Kasumi-1 (cell line): ENCODE measurements at places on chromosomes 11 and 22.

GRCh38 chr22:31496735-31497146, 405 bp downstream of the SFI1 start:
- DNase-seq = peak; percentile 30

- peak; percentile 45 for DNase-seq
These were observed 20.4 kb downstream of the PSMD13 start for GRCh38 chr11:256952-257737.

- DNase-seq = peak; percentile 90
These were observed 4.5 kb upstream of the NCF4 start for GRCh38 chr22:36856121-36856791.

DNA sequence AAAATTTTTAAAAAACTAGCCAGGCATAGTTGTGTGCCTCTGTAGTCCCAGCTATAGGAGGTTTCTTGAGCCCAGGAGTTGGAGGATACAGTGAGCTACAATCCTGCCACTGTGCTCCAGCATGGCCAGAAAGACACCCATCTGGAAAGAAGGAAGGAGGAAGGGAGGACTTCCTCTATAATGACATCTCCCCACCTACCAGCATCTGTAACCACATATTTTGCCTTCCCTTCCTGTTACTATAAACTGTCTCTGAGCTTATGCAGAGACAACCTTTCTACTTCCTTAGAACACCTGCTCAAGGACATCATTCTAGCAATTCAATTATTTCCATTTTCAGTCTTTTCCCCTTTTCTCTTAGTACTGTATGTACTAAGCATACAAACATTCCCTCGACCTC, 2.2 kb upstream of the NUP160 start:
- DNase-seq = peak; percentile 68

DNA sequence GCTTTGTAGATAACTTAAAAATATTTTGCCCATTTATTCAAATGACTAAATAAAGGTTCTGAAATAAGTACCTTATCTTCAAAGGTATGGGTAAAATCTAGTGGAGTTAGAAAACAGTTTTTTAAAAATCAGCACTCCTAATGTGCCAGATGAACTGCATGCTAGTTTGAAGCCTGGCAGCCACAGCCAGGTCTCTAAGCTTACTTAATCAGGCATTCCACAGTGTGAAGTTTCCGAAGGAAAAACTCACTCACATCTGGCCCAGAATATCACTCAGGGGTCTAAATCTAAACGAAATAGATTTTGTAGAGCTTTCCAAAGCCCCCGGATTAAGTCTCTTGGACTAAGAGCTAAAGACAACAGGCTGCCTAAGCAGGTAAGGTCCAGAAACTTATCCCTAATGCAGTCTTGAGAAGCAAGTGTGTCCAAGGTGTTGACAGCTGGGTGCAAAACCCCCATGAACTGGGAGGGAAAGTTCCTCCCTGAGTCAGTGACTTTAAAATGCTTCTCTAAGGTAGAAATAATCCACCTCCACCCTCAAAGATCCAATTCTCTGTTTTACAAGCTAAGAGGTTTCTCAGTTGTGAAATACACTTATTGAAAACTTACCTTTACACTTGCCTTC, 157.6 kb downstream of the FCHSD2 start:
- no peak for DNase-seq

DNA sequence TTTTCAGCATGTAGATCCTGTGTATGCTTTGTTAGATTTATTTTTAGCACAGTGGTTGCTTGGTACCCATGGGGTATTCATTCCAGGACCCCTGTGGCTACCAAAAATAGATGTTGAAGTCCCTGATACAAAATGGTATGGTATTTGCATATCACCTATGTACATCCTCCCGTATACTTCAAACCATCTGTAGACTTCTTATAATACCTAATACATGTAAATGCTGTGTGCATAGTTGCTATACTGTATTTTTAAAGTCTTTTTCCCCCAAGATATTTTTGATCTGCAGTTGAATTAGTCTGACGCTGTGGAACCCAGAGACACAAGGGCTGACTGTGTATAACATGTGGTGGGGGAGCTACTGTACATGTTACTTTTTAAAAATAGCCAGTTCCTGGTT, 101.1 kb downstream of the ATXN10 start:
- no peak for DNase-seq

DNA sequence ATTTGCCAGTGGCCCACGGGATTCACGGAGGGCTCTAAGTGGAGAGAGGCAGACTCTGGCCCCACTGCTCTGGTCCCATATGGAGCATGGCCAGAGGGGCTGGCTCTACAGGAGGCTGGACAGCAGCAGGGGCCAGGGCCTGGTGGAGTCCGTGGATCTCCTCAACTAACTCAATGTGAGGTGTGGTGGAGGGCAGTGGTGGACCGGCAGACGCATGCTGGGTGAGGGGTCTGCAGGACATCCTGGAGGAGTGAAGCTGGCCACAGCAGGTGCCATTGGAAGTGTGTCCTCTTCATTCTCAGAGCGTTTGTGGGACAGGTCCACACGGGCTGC, 15.6 kb downstream of the IGF2 start:
- DNase-seq = no peak

- DNase-seq = no peak
These were observed 23.3 kb downstream of the LRP5 start for GRCh38 chr11:68335683-68336082.

DNA sequence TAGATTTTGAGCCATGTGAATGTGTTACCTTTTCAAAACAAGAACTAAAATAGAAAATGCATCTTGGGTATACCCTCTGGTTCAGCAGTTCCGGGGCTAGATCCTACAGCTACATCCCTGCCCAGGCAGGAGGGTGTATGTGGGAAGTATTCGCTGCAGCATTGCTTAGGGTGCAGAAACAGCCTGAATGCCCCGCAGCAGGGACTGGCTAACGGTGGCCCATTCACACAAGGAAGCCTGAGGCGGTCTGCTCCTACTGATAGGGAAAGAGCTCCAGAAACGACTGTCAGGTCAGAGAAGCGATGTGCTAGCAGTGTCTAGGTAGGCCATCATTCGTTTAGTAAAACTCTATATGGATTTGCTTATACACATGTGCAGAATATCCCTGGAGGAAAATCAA, 9.9 kb upstream of the RASL10A start:
- DNase-seq = no peak

DNA sequence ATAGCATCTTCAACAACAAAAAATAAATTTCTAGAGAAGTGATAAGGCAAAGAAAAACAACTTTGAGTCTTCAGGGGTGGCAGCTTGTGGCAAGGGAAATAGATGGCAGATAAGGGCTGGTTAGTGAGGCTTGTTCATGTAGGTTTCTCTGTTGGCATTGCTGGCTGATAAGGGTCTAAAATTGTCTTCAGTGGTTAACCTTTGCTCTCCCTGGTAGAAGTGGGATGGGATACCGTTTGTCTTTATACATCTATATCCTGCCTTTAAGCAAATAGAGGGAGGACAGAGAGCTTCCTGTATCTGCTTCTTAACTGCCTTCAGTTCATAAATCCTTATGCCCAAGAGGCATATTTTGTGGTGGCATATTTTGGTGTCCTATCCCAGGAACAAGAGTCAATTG, 57.1 kb downstream of the TRAF6 start:
- DNase-seq = peak; percentile 22

DNA sequence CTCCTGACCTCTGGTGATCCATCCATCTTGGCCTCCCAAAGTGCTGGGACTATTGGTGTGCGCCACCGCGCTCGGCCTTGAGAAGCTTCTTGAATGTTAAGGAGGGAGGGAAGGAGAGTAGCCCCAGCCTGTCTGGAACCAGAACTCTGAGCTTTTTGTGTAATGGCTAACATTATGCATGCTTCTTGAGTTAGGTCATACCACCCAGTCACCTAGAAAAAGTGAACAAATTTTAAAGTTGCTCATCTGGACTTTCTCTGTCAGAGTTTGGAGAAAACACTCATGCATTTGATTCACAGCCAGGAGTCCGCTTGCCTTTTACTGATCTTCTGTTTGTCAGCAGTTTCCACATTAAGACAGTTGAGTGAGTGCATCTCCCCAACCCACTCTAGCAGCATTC, 82.1 kb downstream of the PPP6R3 start:
- no peak for DNase-seq

- DNase-seq = peak; percentile 61
These were observed 83.1 kb upstream of the MTNR1B start for GRCh38 chr11:92886243-92886905.

DNA sequence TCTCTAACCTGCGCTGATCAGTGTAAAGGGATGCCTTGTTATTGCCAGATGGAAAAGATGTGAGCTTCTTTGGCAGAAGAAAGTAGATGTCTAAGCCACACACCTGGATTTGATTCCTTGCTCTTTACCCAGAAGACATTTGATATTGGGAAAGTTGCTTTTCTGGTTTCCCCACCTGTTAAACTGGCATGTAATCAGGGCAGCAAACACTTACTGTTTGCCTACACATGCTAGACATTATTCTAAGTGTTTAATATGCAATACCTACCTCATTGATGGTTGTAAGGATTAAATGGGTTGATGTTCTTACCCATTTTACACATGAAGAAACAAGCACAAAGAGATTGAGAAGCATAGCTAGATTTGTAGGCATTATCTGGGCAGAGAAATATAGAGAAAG, 16.6 kb downstream of the ASRGL1 start:
- DNase-seq = no peak

DNA sequence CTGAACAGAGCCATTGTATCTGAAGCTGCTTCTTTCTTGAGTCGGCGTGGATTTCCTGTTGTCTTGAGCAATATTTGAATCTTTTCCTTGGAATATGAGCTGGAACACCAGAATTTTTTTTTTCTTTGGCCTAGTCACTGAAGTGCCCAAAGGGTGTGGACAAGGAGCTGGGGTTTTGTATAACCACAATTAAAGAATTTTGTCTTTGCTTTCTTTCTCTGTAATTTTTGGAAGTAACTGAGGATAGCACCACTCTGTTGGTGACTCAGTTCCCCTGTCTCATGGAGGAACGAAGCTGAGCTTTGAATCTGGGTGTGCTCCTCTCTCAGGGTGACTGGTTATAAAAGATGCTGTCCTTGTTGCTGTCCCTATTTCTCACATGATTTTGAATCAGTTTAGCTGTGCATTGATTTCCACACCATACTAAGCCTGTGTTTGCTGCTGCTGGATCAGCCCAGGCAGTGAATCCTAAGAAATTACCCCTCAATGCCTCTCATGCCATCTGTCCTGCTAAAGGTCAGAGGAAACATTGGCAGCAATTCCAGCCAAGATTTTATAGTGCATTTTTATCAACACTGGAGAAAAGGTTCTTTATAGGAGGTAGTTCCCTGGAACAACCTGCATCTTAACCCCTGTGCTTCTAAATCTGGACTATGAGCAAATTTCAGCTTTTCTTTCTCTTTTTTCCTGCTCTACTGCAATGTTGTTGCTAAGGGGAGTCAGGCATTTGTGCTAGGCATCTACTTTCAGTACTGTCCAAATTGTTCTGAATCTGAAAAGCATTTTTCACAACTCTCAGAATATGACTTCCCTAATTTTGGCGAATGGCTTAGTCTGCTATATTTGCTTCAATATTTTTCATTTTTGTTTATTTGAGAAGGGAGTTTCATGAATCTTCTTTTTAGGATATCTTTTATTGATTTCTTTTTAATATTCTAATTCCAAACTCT, 540.8 kb downstream of the SOX6 start:
- no peak for DNase-seq

DNA sequence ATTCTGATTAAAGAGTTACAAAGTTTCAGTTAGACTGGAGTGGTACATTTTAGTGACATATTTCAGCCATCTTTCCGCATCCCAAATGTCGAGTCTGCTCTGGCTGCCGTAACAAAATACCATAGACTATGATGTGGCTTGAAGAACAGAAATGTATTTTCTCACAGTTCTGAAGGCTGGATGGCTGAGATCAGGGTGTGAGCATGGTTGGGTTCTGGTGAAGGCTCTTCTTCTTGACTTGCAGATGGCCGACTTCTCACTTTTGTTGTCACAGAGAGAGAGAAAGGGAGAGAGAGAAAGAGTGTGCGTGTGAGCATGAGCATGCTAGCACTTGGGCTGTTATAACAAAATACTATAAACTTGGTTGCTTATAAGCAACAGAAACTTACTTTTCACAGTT, 335.4 kb upstream of the RAG2 start:
- DNase-seq = no peak

GRCh38 chr22:47303161-47303890, 540.9 kb downstream of the TBC1D22A start:
- no peak for DNase-seq

DNA sequence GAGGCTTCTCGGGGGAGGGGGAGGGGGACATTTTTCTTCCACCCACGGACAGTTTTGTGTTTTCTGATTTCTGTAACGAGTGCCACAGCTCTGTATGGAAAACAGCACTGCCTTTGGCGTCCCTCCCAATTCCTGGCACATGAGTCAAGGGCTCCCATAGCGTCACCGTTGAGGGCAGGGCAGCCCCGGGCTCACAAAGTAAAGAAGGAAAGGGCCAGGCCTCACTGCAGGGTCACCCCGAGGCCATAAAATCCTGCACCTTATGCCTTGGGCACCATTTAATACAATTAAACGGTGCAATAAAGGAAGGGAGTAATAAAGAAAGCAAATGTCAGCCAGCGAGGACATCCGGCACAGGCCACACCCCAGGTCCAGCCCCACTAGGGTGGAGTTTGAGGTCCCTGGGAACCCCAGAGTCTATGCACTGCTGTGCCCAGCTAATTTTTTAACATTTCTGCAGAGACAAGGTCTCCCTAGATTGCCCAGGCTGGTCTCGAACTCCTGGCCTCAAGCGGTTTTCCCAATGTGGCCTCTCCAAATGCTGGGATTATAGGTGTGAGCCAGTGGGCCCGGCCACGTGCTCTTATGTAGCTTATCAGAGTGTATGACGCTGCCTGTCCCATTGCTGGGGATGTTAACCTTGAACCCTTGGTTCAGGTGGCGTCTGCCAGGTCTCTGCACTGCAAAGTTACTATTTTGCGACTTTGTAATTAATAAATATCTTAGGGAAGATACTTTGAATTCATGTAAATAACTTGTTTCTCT, 13.6 kb upstream of the MUC2 start:
- no peak for DNase-seq

DNA sequence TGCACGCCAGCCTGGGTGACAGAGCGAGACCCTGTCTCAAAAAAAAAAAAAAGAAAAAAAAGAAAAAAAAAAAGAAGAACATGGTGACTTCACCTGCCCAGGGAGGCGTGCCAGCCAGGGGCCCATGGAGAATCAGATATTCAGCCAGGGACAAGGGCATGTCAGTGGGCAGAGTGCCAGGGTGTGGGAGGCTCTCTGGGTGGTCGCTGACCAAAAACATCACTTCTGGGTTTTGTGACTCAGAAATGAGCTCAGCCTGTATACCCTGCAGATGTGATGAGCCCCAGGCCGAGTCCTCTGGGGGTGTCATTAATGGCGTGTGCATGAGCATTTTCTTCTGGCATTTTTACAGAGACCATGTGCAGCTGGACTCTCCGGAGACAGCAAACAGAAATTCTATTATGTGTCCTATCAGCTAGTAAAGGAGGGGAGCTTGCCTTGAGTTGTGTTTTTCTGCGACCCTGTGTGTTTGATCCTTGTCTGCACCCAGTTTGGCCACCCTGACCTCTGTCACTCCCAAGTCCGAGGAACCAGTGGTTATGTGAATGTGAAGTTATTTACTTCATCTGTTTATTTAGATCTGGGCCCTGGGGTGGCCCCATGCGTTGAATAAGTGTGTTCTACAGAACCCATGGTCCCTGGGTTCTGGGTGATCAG, 53.6 kb downstream of the BCR start:
- no peak for DNase-seq
